Left forelimb (tissue), 1 donor: ENCODE measurements at places on chromosomes 2 and 18.

DNA sequence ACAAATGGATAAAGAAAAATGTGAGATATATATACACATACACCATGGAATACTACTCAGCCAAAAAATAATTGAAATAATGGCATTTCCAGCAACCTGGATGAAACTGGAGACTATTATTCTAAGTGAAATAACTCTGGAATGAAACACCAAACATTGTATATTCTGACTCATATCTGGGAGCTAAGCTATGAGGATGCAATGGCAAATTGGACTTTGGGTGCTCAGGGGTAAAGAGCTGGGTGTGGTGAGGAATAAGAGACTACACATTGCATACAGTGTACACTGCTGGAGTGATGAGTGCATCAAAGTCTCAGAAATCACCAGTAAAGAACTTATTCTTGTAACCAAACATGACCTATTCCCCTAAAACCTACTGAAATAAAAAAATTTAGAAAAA, 636.0 kb upstream of the LRATD1 start:
- DNase-seq = no peak

GRCh38 chr2:239321596-239322415, 79.0 kb downstream of the HDAC4 start:
- peak; percentile 34 for DNase-seq

DNA sequence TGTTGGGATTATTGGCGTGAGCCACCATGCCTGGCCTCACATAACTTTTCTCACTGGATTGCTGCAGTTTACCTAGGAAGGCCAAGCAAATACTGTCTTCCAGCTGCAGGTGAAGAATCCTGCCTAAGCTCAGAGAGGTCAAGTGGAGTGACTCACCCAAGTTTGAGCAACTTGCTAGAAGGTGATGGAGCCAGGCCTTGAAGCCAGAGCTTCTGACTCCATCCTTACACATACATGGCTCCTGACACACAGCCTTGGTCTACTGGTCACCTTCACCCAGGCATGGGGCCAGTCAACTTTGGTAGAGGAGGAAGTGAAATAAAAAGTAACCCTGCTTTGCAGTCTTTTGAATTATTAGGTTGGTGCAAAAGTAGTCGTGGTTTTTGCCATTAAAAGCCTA, 93.5 kb downstream of the VWA3B start:
- DNase-seq = no peak

- DNase-seq = no peak
These were observed 562.8 kb downstream of the TMEM182 start for GRCh38 chr2:103324671-103325070.

DNA sequence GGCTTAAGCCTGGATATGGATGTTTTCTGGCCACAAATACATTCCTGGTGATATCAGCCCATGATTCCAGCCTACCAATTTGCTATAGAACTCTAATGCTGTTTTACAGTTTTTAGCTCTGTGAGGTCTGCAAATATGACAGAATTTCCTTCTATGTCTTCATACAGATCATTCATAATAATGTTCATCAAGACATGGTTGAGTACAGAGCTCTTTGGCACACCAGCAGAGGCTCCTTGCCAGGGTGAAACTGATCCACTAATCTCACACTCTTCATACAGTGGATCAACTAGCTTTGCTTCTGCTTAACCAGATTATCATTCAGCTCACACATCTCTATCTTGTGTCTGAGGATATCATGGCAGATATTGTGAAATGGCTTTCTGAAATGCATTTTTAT, 672.1 kb downstream of the STK39 start:
- no peak for DNase-seq

DNA sequence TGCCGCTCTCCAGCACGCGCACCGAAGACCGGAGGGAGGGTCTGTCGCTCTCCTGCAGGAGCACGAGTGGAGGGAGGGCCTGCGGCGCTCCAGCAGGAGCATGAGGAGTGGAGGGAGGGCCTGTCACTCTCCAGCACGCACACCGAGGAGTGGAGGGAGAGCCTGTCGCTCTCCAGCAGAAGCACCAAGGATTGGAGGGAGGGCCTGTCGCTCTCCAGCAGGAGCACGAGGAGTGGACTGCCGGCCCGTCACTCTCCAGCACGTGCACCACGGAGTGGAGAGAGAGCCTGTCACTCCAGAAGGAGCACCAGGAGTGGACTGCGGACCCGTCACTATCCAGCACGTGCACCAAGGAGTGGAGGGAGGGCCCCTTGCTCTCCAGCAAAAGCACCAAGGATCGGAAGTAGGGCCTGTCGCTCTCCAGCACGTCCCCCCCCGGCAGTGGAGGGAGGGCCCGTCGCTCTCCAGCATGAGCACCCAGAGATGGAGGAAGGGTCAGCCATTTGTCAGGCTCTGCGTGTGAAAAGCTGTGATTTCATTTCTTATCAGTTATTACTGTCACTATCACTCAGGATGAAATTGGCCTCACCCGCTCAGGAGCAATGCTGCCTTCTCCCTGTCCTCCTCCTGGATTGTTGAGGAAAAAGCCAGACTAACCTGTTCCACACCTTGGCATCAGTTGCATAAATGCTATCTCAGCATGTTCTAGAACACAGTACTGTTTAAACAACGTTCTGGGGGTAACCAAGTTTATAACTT, 35.9 kb downstream of the ADI1 start:
- DNase-seq = no peak

- DNase-seq = no peak
These were observed 52.9 kb downstream of the MRPL33 start for GRCh38 chr2:27824401-27824800.

- no peak for DNase-seq
These were observed 2.7 kb downstream of the NARS1 start for GRCh38 chr18:57618910-57619309.

GRCh38 chr2:99644419-99644787, 154.6 kb upstream of the REV1 start:
- DNase-seq = no peak

- no peak for DNase-seq
These were observed 31.8 kb upstream of the GREB1L start for GRCh38 chr18:21210278-21210677.

- DNase-seq = no peak
These were observed 214.6 kb downstream of the LDLRAD4 start for GRCh38 chr18:13433125-13433524.
